Ecto neural progenitor cell (in vitro differentiated cells): ENCODE measurements at places on chromosomes 11 and 22.
A peak's percentile ranks its signal among the peaks of the same experiment; 100 is the strongest.

DNA sequence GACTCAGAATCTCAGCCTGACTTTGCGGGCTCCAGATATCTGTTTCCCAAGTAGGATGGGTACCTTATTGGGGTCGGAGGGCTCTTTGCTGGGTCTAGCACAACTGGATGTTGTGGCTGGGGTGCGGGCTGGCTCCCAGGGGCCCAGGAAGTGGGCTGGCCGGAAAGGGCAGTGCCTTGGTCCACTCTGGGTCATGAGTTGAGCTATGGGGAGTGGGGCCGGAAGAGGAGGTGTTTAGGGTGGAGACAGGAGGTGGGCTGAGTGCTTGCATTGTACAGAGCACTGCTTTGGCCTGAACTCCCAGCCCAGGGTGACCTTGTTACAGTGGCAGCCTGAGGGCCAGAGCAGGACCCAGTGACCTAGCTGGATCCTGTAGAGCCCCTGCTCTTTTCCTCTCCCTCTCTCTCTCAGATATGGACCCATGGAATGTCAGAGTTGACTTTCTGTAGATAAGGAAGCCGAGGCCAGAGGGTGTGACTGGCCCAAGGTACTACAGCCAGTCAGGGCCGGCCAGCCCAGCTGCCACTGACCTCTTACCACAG is 13.2 kb downstream of the PHLDB1 start:
- no peak for DNase-seq

- DNase-seq: no peak
These were observed 26.8 kb downstream of the MCM5 start for GRCh38 chr22:35426801-35427140.

GRCh38 chr11:59247531-59248227 is 35.0 kb upstream of the MPEG1 start:
- peak; percentile 10 for DNase-seq

DNA sequence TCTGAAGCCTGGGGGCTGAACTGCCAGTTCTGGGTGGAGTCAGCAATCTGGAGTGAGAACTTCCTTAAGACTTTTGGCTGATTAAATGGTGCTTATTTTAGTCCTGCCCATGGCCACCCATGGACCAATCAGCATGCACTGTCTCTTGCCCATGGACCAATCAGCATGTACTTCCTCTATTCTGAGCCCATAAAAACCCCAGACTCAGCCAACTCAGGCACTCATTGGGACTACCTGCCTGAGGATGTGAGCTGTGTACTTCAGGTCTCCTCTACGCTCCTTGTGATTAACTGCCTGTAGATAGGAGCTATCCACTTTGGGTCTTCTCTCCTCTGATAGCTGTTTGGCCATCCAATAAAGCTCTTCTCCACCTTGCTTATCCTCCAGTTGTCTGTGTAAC is 342.3 kb upstream of the CCDC179 start:
- DNase-seq: no peak

DNA sequence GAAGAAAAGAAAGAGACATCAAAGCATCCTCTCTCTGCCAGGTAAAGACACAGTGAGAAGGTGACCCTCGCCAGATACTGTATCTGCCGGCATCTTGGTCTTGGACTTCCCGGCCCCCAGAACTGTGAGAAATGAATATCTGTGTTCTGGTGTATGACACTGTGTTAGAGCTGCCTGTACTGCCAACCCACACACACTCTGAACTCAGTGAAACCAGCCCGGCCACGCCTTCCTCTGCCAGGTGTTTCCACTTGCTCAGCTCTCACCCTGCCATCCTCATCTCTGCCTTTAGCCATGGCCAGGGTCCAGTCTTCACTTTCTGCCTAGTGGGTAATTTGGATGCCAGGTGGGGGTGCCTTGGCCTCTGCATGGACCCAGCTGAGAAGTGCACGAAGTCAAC is 24.0 kb downstream of the CBX7 start:
- no peak for DNase-seq

DNA sequence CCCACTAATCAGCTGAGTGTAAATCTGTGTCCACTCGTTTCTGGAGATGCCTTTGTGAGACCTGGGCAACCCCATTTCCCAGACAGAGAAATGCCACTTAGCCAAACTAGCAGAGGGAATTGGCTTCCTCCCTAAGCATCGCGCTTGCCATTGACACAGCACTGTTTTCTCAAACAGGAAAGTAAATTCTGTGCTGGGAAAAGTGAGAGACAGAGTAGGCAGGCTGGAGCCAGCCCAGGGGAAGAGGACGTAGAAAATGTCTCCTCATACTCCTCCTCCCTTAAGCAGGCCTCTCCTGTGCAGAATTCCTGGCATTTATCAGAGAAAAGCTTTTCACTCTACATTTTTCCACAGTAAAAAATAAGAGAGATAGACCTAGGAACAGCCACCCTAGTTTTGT is 99.1 kb upstream of the AMOTL1 start:
- DNase-seq: peak; percentile 17

DNA sequence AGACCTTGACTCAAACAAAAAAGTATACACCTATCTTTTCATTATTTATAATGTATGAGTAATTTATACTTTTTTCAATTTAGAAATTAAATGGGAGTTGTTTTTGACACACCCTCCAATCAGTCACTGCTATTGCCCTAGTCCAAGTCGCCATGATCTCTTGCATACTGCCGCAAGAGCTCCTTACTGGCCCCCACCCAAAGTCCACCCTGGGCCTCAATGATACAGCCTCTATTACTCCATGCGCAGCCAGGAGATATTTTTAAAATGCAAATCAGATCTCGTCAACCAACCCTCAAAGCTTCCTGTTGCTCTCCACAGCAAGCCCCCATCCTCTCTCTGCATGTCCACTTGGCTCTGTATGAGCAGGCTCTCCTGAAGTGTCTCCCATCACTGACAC is 12.8 kb upstream of the LMO1 start:
- DNase-seq: no peak

GRCh38 chr22:46846150-46846831 is 83.8 kb downstream of the TBC1D22A start:
- no peak for DNase-seq
